ENCODE measurements at places on chromosomes 5 and 9.
A peak's percentile ranks its signal among the peaks of the same experiment; 100 is the strongest.

DNA sequence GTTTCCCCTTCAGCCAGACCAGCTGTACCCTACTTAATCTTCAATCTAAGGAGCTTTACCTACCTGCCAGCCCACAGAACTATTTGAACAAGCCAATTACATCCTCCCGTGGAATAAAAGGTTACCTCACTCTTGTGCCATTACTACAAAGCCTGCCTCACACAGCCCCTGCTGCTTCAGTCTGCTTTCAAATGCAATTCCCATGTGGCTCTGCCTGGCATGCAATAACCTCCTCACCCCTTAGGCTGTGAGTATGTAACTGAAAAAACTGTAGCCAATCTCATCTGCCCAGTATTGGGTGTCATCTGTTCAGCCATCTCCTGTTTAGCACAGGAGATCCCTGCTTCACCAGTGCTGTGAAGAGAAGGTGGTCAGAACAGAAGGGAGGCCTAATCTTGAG, 6.1 kb upstream of the GCNT1 start:
- no peak for DNase-seq

DNA sequence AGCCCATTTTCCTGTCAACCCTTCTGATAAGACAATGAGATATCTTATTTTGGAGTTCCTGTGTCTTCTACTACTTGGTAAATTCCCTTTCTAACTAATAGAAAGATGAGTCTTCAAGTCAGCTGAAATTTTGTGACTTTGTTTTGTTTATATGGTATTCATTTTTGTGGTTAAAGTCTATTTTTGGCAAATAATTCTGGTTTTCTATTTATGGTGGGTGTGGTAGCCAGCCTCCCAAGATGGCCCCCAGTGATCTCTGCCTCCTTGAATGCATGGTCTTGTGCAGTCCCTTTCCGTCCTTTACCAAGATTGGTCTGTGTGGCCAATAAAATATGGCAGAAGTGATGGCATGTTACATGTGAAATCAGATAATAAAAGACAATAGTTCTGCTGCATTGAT, 91.5 kb downstream of the NR3C1 start:
- DNase-seq, result no peak

DNA sequence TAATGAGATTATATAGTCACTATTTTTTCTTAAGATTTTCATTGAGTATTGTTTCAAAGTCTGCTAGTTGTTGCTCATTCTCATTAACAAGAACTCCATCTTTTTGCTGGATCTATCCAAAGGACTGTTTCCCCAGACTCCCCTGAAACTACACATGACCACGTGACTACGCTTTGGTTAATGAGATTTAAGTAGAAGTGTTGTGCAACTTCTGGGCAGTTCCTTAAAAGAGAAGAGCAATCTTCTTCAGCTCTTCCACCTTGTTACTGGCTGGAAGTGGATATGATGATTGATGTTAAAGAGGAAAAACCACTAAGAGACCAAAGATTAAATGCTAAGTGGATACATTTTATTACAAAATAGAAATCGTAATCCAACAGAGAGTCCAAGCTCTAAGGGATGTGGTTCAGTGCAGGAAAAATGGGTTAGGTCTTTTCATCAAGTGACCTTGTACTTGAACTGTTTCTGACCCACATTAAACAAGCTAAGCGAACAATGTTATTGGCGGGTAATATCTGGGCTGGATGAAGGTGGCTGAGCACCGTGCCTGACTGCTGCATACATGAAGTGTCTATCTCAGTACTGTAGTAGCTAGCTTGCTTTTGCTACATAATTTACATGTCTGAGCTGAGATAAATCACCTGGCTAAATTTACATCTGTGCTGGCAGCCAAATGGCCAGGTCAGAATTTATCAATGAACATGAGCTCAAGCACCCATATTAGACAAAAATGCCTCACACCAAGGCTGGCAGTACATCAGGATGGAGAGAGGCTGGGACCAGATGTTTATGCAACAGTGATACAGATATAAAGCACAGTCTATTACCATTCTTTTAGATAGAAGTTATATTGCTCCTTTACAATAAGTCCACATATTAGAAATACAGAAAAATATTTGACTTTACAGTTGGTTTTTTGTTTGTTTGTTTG, 7.5 kb upstream of the CTNNAL1 start:
- no peak for DNase-seq

DNA sequence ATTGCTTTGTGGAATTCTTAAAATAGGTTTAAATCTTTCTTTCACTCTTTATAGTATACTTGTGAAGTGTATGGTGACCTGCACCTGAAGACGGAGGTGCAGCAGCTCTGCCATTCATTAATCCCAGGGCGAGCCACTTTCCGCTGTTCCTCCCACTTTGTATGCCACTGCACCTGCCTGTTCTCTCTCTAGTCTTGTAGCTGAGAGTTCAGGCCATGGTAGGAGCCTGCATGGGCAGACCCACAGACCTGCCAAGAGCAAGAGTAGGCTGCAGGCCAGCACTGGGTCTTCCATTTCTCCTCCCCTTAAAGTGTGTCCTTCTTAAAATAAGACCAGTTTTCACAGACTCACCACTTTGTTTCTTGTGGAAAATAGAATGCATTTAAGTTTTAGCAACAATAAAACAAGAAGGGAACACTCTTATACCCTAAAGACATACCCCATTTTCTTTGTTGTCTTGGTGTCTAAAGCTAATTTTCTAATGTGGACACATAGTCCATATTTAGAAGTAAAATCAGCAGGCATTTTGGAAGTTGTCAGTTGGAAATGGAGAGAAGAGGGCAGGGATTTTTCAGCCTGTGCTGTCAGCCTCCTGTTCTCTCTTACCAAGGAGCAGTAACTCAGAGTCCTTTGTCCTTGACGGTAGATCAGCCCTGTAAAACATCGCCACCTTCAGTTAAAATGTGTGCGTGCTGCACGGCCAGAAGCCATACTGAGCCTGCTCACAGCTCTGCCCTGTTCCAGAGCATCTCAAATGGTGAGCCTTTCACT, 103.2 kb downstream of the SNCAIP start:
- DNase-seq, result peak; percentile 57

DNA sequence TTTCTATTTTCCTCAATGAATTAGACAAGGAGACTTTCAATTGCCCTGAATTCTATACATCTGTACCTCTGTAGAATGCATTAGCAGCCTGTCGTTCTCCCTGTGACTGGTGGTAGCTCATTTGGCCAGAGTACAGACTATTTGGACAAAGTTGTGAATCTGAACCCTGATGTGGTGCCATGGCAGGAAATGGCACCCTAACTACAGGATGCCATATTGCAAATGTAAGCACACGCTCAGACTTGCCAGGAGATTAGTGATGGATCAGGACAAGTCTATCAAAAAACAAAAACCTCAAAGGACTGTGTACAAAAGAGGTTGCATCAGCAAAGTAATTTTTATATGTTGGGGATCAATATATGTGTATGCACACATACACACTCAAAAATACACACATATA, 58.3 kb downstream of the SVEP1 start:
- no peak for DNase-seq

DNA sequence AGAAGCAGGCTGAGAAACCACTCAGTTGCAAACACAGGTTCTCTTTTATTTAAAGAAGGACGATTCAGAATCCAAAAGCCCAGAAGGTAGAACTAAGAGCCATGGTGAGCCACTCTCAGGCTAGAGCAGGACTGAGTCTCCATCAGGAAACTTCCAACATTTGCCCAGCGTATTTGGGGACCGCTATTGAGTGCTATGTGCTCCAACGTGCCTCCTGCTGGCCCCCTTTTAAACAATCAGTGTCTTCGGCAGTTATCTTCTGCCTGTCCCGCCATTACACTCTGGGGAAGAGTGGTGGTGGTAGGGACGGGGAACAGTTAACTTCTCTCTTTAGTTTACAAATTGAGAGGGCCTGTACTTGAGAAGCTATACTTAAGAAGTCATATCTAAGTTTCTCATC, 78.1 kb downstream of the DENND1A start:
- no peak for DNase-seq

DNA sequence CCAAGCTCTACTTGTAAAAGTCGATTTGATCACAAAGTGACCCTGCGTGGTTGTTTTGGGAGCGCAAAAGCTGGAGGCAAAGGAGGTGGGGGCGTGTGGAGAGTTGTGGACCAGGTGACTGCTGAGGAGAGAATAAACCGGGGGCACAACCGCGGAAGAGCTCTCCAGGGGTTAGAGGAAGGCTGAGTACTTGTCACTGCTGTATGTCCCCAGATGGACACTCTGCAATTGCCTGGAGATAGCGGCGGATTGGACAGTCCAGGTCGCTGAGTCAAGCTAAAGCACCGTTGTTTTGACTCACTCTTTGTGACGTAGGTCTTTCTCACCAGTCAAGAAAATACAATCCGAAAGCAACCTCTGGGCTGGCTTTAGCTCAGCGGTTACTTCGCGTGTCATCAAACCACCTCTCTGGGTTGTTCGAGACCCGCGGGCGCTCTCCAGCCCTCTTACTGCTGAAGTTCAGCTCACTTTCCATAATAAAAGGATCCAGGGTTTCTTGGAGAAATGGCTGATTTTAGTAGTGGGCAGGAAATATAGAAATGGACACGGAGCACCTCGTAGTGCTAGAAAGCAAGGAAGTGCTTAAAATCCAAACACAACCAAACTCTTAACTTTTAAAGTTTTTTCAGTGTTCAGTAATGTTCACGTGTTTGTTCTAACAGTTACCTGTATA, 25.7 kb downstream of the ZMAT2 start:
- DNase-seq, result peak; percentile 69

DNA sequence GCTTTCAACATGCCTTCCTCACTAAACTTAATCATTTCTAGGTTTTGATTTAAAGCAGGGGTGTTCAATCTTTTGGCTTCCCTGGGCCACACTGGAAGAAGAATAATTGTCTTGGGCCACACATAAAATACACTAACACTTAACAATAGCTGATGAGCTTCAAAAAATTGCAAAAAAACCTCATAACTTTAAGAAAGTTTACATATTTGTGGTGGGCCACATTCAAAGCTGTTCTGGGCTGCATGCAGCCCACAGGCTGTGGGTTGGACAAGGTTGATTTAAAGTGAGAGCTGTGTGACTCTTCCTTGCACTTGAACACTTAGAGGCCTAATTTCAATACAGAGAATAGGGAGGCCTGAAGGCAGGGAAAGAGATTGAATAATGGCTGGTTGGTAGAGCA, 598.3 kb downstream of the EFNA5 start:
- no peak for DNase-seq

DNA sequence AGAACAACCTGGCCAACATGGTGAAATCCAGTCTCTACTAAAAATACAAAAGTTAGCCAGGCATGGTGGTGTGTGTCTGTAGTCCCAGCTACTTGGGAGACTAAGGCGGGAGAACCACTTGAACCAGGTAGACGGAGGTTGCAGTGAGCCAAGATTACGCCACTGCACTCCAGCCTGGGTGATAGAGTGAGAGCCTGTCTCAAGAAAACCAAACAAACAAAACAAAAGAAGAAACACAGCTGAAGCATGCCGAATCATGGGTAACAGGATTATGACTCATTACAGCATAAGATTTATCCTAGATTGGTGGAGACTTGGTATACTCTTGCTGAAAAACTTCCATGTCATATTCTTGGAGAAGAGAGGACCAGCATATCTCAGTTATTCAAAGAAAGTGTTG, 236.7 kb upstream of the CCNH start:
- DNase-seq, result no peak

GRCh38 chr9:136979769-136980587, 2.7 kb downstream of the PTGDS start:
- no peak for DNase-seq

DNA sequence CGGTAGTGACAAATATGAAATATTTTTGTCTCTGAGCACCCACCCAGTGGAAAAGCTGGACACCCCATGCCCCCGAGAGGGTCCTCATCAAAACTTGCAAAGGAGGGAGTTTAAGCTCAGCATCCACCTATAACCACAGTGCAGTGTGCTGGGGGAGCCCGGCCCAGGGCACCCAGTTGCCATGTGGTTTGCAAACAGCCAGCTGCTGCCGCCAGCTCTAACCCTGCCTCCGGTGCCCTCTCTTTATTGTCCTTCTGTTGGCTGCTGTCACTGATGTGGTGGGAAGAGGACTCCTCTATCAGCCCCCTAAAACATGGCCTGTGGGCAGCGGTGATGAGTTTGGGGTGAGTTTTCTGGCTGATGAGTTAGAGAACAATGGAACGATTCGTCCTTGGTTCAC, 160.9 kb upstream of the MVB12B start:
- no peak for DNase-seq

- DNase-seq, result no peak
These were observed 369.9 kb upstream of the FAM174A start for GRCh38 chr5:100165309-100165708.

- DNase-seq, result no peak
These were observed 3.1 kb downstream of the PJA2 start for GRCh38 chr5:109406719-109407118.

- DNase-seq, result no peak
These were observed 82.5 kb downstream of the SEMA6A start for GRCh38 chr5:116492016-116492623.

GRCh38 chr5:851076-851475, 290 bp upstream of the ZDHHC11 start:
- no peak for DNase-seq
